Kidney glomerular epithelial cell (primary cell): ENCODE measurements at places on chromosomes 13 and 19.

DNA sequence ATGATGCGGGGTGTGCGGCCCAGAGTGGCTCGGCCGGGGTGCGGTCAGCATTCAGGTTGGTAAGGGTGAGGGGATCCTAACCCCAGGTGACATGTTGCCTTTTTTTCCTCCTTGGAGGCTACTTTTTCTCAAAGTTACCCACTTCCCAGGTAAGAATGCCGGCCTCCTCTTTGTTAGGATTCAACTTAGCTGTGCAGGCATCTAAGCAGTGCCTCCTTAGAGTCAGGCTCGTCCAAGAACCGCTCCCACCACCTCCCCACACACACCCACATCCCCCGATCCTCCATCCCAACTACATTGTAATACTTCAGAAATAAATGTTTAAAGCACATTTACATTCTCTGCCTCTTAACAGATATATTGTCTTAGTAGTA, 733 bp upstream of the ENOX1 start:
- DNase-seq = no peak

DNA sequence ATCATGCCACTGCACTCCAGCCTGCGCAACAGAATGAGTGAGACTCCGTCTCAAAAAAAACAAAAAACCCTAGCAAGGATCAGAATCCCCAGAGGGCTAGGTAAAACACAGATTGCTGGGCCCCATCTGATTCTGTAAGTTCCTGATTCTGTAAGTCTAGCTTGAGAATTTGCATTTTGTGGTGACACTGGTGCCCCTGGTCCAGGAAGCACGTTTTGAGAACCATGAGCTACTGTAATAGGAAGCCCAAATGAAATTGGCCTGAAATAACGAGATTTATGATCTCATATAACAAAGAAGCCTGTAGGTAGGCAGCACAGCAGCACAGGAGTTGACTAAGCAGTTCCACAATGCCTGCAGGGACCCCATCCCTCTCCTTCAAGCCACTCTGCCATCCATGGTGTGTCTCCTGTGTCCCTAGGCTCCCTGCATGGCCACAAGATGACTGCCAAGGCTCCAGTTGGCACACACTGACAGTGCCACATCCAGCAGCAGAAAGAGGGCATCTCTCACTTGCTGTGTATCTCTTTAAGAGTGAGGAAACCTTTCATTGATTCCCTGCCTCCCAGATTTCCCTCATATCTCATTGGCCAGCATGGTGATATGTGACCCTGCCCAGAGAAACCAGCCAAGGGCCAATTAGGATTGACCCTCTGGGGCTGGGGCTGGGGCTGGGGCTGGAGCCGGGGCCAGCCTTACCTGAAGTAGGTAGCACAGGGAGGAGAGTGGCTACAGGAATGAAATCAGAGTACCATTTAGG, 21.7 kb downstream of the SIPA1L3 start:
- no peak for DNase-seq

GRCh38 chr19:1259206-1259875, 9.8 kb upstream of the CIRBP start:
- no peak for DNase-seq

DNA sequence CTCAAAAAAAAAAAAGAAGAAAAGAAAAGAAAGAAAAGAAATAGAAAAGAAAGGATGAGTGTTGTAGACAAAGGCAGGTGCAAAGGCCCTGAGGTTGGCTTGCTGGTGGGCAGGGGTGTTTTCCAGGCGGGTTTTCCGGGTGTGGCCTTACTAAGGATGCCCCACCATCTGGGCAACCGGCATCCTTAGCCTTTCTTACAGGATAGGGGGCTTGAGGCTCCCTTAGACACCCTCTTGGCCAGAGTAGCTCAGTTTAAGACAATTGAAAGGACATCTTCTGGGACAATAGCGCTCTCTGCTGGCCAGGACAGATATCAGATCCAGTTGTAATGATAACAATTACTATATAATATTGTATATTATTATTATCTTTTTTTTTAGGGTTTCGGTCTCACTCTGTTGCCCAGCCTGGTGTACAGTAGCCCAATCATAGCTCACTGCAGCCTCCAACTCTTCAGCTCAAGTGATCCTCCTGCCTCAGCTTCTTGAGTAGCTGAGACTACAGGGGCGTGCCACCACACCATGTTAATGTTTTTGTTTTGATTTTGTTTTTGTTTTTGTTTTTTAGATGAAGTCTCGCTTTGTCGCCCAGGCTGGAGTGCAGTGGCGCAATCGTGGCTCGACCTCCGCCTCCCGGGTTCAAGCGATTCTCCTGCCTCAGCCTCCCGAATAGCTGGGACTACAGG, 1.4 kb upstream of the QTRT1 start:
- DNase-seq = peak; percentile 45

DNA sequence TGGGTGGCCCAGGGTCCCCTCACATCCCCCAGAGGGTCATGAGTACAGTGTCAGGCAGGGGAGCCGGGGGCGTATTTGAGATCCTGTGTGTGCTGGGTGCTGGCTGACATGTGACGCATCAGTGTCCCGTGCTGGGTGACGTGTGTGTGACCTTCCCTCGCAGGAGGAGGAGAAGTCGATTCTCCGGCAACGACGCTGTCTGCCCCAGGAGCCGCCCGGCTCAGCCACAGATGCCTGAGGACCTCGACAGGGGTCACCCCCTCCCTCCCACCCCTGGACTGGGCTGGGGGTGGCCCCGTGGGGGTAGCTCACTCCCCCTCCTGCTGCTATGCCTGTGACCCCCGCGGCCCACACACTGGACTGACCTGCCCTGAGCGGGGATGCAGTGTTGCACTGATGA, 25.8 kb downstream of the PNPLA6 start:
- no peak for DNase-seq

GRCh38 chr13:98221234-98221633, 44.2 kb upstream of the RNF113B start:
- no peak for DNase-seq

DNA sequence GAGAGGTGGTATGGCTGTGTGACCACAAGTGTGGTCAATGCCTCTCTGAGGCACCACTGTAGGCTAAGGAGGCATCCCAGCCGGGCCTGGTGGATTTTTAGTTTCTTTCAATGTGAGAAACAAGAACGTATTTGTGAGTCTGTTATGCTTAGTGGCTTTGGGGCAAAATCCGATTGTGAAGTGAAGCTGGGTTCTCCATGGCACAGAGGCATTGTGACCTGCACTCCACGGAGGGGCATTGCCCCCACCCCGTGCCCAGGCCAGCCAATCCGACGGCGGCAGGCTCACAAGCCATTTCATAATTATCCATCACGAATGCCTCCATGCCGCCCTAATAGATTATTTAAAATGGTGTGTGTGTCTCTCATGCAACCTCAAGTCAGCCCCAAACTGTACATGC, 151.6 kb downstream of the ZNF536 start:
- DNase-seq = no peak

GRCh38 chr13:53001444-53002225, 27.0 kb upstream of the OLFM4 start:
- DNase-seq = no peak

DNA sequence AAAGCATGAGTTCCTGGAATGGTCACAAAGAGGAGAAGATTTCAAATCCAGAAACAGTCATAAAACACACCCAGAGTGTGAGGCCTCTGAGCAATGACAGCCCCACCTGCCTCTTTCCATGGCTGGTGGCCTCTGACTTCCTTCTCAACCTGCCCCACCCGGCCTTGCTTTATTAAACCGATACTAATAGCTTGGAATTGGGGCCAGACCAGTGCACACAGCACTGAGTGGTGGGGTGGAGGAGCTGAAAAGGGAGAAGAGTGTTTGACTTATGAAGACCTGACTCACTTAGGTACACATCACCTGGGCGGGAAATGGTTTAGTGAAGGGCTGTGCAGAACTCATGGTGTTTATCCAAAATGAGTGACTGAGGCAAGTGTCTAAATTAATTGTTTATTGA, 20.7 kb upstream of the CEACAM6 start:
- DNase-seq = no peak

DNA sequence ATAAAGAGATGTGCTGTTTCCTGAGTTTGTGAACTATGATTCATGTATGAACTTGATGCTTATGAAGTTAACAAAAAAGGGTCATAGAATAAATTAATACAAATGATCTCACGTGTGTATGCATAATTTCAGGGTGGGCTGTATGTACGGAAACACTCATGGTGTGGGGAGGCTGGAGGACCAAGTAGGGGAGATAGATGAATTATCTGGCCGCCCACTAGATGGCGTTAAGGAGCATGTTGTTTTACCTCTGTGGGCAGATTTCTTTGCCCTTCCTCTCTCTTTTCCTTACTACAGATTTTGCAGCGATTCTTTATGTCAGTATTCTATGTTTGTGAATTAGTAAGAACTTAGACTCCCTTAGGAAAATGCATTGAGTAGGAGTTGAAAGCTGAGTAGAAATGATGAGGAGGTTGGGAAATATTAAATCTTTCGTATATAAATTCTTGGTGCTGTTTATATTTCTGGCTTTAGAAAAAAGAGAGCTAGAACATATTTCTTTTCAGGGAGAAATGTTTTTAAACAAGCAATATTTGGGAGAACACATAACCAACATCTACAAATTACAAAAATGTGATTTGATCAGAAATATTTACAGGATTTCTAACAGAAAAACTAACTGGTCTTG, 47.4 kb upstream of the TMTC4 start:
- peak; percentile 44 for DNase-seq

- no peak for DNase-seq
These were observed 31.1 kb downstream of the RDH8 start for GRCh38 chr19:10044390-10044789.

DNA sequence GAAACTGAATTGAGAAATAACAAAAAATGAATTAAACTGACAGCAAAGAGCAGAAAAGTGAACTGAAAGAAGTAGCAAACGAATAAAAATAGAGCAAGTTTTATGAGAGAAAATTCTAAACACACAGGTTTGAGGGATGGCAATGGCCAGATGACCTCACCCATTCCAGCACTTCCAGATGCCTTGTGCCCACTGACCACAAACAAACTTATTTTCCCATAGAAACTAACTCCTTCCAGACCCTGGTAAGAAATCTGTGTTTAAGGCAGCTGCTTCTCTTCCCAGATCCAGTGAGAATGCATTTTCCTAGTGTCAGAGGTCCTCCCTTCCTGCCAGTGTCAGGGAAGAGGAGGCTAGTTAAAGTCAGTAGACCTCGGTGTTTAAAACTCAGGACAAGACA, 51.7 kb downstream of the RXFP2 start:
- no peak for DNase-seq

DNA sequence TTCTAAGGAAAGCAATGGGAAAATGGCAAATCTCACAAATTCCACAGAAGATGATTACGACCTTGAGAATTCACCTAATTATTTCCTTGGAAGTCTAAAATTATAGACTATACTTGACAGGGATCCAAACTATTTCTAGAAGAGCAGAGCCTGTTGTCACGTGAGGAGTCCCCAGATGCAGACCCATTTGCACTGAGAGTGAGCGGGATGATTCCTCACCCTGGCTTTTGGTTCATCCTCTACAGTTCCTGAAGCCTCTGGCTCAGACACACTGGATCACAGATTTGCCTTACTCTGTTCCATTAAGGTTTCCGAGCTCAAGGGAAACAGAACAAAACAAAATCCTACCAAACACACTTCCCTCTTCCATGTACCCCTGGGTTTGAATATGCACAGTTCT, 23.0 kb upstream of the CYSLTR2 start:
- DNase-seq = no peak

DNA sequence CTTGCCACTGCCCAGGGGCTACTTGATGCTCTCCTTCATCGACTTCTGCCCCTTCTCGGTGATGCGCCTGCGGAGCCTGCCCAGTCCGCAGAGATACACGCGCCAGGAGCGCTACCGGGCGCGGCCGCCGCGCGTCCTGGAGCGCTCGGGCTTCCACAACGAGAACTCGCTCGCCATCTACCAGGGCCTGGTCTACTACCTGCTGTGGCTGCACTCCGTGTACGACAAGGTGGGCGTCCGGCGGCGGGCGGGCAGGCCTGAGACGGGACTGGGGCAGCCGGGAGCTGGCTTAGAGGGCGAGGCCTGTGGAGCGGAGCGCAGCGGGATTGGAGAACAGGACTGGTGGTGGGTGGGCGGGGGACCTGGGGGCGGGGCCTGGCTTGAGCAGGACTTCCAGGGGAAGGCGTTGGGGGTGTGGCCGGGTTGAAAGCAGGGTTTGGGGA, 12.7 kb upstream of the PSMD8 start:
- peak; percentile 68 for DNase-seq

DNA sequence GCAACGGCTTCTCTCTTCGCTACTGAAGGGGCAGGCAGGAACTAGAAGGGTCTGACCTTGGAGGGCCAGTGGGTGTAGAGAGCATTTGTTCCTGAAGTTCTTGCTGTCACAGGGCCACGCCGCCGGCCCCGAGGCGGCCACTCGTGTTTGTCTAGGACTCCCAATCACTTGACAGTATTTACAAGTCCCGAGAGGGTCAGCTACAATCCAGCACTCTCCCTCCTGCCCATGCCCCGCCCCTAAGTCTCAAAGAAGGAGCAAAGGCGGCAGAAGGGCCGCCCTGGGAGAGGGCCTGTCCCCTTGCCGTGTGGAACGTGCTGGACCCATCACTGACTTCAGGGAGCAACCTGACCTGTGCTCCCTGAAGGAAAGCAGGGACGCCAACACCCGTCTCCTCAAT, 118.5 kb downstream of the STK24 start:
- DNase-seq = no peak

- peak; percentile 58 for DNase-seq
These were observed 7.0 kb upstream of the ZNF444 start for GRCh38 chr19:56133858-56134653.

GRCh38 chr13:110641055-110642015, 26.0 kb downstream of the NAXD start:
- DNase-seq = no peak

DNA sequence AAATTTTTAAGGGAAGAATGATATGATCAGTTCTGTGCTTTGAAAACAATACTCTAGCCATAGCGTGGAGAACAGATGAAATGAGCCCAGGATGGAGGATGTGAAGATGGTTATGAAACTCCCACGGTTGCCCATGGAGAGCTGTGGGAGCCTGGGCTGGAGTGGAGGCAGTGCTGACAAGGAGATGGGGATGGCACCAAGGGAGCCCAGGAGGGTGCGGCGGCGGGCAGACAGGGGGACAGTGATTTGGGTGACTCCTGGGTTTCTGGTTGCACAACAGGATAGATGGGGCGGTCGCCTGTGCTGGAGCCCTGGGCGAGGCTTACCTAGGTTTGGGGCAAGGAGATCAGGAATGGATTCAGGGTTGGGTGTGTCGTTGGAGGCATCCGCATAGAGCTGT, 15.9 kb downstream of the ARHGEF7 start:
- no peak for DNase-seq

GRCh38 chr13:31200637-31200971, 829 bp downstream of the B3GLCT start:
- DNase-seq = no peak

- no peak for DNase-seq
These were observed 21.7 kb downstream of the TEX30 start for GRCh38 chr13:102751886-102752285.

GRCh38 chr13:113577881-113578435, 6.6 kb upstream of the TFDP1 start:
- DNase-seq = no peak

- no peak for DNase-seq
These were observed at the start of gene RASGRP4 for GRCh38 chr19:38425810-38426466. RASGRP4 (minus strand) TSS chr19:38426219; CDS start chr19:38426091, 128 bp downstream.

GRCh38 chr13:103961784-103962183, 895.6 kb upstream of the SLC10A2 start:
- DNase-seq = no peak

- peak; percentile 24 for DNase-seq
These were observed 29.7 kb downstream of the NAXD start for GRCh38 chr13:110644892-110645521.

GRCh38 chr13:40578055-40578454, 88.4 kb downstream of the FOXO1 start:
- peak; percentile 55 for DNase-seq

- no peak for DNase-seq
These were observed 198.8 kb downstream of the EFNB2 start for GRCh38 chr13:106336668-106337067.

GRCh38 chr19:4519521-4520277, 1.4 kb upstream of the PLIN4 start:
- DNase-seq = no peak
